ENCODE measurements at places on chromosomes 7 and 10.

- DNase-seq = no peak
These were observed 222.8 kb upstream of the PRKCQ start for GRCh38 chr10:6802759-6803426.

- DNase-seq = no peak
These were observed 41.1 kb downstream of the PRR15 start for GRCh38 chr7:29604702-29605101.

- no peak for DNase-seq
These were observed 7.5 kb downstream of the VWC2 start for GRCh38 chr7:49780953-49781352.

- peak; percentile 42 for DNase-seq
These were observed 24.9 kb downstream of the NRBF2 start for GRCh38 chr10:63157845-63158624.

DNA sequence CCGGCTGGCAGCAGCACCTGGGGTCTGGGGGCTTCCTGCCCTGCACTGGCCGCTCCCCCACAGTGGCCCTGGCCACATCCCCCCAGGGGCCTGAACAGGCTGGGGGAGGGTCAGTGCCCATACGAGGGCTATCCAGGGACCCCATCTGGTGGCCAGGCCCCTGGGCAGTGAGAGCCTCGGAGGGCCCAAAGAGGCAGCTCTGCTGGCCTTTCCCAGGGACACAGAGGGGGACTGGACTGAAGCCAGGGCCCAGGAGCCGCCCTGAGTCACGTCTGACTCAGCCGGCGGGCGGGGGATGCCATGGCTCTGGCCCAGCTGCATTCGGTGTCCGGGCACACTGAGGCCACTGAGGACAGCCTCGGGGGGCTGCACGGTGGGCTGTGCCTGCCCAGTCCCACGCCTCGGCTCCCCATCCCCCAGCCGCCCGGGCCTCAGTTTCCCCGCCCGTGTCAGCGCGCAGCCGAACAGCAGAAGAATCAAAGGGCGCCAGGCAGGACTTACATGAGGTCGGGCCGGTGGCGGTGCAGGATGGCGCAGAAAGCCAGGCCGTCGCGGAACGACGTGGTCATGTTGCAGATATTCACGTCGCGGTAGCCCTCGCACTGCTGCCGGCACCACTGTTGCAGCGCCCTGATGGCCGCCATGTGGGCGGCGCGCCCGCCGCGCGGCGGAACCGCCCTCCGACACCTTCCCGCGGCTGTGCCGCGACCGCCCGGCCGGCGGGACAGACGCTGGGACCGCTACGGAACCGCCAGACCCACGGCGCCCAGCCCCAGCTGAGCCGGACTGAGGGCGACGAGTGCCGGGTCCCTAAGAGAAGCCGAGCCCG, at the start of gene MICALL2:
Gene MICALL2, minus strand, starts transcription at position 788 of the 829 bp plus-strand sequence. Its CDS starts 144 bp downstream, at position 644.
- DNase-seq = peak; percentile 94

DNA sequence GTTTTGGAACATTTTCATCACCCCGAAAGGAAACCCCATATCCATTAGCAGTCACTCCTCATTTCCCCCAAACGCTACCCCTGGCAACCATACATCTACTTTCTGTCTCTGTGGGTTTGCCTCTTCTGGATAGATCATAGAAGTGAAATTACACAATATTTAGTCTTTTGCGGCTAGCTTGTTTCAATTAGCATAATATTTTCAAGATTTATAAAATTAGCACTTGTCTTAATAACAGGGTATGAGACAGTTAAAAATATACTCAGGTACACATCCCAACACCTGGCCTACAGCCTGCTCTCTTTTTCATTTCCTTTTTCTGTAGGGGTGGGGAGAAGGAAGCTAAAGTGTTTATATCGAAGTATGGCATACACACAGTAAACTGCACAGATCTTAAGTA, 81.4 kb upstream of the LRGUK start:
- no peak for DNase-seq

- no peak for DNase-seq
These were observed 42.3 kb upstream of the GNA12 start for GRCh38 chr7:2886391-2886790.

GRCh38 chr7:140723574-140723973, 27.1 kb downstream of the NDUFB2 start:
- no peak for DNase-seq

DNA sequence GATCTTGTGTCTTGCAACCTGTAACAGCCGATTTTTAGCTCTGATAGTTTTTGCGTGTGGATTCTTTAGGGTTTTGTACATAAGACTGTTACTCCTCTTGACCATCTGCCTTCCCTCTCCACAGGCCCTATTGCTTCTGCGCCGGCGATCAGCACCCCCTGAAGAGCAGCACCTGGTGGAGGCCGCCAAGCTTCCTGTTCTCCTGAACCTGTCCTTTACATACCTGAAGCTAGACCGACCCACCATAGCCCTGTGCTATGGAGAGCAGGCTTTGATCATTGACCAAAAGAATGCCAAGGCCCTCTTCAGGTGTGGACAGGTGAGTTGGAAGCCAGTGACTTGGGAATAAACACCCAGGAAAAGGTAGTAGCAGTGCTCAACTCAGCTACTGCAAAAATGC, 12.6 kb downstream of the FKBP6 start:
- DNase-seq = no peak

DNA sequence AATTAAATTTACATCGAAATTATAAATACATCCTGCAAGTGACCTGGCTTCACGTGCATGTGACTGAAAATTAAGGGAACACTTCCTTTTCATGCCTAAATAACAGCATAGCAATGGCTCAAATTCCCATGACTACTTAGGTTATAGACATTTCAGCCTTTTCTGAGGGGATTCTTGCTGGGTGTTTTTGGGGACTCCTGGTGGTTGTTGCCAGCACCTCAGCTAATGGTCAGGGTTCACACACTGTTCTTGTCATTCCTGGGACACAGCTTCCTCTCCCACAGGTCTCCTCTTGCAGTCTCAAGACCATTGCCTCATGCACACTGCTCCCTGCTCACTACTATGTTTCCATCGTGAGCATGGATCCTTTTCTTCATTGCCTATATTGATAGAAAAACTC, 148.9 kb upstream of the GLI3 start:
- DNase-seq = no peak

GRCh38 chr10:82037076-82037475, 162.1 kb downstream of the NRG3 start:
- no peak for DNase-seq

All from adrenal gland (tissue), 19 donors.